ENCODE measurements at places on chromosomes 11 and 22.
A peak's percentile ranks its signal among the peaks of the same experiment; 100 is the strongest.

DNA sequence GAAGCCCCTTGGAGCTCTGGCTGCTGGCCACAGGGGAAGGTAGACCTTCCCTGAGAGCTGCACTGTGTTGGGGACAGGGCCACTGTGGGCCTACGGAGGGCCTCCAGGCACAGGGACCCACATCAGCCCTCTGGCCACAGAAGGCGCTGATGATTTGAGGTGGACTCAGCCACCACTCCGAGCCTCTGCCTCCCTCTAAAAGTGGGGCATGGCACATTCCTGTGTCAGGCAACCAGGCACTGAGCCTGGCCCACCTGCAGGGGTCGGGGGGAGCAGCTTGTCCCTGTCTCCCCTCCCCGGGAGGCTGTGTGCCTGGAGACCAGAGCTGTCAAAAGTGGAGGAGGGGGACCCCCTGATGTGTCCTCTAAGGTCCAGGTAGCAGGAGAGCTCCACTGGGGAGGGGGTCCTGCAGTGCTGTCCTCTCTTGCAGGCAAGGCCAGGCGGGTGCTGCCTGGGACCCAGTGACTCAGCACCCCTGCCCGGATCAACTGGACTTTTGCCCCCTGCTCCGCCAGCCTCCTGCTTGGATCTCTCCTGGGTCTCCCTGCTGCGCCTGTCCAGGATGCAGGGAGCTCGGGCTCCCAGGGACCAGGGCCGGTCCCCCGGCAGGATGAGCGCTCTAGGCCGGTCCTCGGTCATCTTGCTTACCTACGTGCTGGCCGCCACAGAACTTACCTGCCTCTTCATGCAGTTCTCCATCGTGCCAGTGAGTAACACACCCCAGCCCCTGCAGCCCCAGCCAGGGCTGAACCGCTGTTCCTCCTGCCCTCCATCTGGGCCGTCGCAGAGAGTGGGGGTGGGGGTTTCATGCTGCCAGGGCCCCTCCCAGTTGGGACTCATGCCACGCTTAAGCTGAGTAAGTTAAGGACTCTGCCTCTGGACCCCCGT lies 17.5 kb upstream of the CDKN1C start:
- DNase-seq, result no peak

- DNase-seq, result peak; percentile 42
These were observed 21.8 kb downstream of the CACNA1I start for GRCh38 chr22:39592081-39593065.

DNA sequence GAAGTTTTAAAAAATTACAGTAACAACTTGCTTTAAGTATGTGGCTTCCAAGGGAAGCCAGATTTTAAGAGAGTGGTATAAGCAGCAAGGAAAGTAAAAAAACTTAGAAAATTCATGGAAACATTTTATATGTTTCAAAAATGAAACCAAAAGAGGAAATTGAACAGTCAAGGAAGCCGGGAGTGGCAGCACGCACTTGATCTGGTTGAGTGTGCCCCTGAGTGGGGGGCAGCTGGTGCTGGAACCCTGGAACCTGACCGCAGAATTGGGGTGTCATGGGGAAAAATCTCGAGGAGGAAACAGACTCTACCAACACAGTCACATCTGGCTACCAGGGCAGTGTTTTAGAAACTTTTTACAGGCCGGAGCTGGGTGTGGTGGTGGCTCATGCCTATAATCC lies 14.0 kb downstream of the MICALL1 start:
- DNase-seq, result no peak

- DNase-seq, result no peak
These were observed 4.6 kb downstream of the PRR5L start for GRCh38 chr11:36300650-36301049.

DNA sequence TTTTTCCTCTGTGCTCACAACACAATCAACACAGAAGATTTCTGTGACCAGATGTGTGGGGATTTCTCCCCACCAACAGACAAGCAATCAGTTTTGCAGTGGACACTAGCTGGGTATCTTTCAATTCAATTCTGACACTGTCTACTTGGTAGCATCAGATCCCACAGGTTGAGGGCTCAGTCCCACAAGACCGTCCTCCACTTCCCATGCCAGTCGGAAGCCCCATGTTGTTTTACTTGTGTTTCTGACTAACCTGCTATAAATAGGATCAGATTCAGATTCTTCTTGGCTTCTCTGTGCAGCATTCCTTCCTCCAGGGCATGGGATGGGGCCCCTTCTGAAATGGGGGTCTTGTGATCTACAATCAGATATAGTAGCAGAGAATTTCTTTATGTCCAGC lies 19.6 kb downstream of the ACER3 start:
- no peak for DNase-seq

GRCh38 chr22:31496735-31497146 lies 405 bp downstream of the SFI1 start:
- DNase-seq, result peak; percentile 18

DNA sequence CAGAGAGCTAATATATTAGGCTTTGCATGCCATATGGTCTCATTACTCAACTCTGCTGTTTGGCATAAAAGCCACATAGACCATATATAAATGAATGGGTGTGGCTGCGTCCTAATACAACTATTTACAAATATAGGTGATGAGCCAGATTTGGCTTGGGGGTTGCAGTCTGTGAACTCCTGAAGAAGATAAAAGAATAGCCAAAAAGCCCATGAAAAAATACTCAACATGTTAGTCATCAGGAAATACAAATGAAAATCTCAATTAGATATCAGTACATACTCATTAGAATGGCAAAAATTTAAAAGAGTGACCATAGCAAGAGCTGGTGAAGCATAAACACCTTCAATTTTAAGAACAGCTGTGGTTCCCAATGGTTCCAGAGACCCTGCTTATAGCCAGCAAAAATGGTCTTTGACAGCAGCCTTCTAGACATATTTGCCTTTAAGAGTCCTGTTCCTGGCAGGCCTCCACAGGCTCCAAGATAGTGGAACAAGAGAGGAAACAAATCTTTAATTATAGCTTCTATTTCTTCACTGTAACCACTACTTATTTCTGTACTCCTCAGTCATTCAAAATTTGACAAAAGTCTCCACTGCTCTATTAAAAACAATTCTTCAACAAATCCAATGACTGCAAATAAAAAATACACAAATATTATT lies 16.1 kb downstream of the C2CD3 start:
- DNase-seq, result no peak

DNA sequence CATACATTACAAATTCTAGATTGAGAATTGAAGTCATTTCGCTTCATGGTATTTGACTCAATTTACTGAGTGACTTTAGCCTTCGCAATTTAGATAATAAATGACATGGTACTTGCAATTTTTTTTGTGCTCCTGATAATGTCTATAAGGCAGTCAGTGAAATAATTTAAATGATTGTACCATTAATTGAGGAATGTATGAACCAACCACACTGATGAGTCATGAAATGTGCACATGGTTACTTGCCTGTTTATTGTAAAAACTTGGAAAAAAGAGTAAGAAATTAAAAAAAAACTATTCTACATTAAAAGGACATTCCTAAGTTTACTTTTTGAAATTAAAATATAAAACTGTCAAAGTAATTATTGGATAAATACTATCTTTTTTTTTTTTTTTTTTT lies 43.3 kb downstream of the DNAJC24 start:
- no peak for DNase-seq

DNA sequence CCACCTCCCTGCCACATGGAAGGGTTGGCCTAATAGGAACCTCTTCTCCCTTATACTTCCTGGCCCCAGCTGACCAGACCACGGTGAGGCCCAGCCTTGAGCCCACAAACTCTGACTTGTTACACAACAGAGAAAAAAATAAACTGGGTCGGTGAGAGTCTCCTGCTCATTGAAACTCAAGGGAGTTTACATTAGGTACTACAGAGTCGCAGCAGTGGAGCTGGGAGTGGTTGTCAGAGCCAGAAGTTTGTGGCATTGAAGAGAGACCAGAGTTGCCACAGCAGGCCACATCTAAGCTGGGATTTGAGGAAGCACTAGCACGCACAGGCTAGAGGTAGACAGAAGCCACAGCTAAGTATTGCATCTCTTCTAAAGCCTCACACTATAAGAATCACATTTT lies 296.2 kb downstream of the DDX10 start:
- no peak for DNase-seq

GRCh38 chr11:93059117-93059957 lies 89.9 kb downstream of the MTNR1B start:
- DNase-seq, result no peak

GRCh38 chr11:29629286-29629685 lies 387.5 kb downstream of the KCNA4 start:
- DNase-seq, result peak; percentile 41

DNA sequence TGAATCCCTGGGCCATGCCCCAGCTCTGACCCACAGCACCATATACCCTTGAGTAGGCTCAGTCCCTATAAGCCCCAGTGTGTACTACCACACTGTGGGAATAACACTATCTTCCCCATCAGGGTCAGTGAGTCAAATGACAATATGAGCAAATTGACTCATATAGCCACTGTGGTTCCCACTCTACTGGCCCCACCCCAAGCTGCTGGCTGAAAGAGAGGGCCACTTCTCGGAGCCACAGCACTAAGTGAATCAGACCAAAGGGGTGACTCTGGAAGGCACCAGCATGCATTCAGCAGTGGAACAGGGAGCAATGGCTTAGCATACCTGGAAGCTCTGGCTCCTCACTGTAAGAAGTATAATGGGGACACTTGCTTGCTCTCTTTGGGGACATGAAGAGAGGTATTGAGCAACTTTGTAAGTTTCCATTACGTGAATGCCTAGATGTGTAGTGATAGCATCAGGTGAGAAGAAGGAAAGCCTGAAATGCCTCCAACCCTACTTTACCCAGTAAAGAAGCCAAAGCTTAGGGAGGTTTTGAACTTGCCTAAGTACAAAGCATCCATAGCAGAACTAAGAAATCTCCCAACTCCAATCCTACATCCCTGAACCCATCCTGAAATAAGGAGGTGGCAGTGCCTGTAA lies 13.5 kb downstream of the CD59 start:
- DNase-seq, result peak; percentile 87

DNA sequence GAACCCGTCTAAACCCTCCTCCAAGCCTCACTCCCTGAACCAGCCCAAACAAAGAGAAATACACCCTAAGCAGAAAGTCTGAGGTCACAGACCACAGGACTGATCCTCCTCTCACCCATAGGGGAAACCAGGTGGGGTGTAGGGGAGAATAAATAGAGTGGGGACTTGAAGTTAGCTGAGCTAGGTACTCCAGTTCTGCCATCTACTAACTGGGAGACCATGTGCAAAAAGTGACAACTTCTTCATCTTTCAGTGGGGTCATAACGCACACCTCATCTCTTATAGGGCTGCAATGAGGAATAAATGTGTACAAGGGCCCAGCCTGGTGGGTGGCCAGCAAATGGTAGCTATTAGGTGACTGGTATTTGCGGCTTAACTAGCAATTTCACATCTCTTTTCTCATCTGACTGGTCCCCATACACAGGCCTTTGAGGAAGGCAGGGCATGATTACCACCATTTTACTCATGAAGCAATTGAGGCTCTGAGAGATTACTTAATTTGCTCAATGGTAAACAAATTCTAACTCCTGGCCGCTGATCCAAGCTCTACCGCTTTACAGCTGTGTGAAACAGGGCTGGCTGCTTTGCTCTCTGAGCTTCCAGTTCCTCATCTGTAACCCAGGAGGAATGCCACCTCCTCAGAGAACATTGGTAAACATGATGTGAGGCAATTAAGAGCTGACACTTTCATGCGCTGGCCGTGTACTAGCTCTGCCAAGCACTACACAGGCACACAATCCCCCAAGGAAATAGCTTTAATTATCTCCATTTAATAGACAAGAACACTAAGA lies 16.6 kb downstream of the TBC1D10A start:
- peak; percentile 84 for DNase-seq

DNA sequence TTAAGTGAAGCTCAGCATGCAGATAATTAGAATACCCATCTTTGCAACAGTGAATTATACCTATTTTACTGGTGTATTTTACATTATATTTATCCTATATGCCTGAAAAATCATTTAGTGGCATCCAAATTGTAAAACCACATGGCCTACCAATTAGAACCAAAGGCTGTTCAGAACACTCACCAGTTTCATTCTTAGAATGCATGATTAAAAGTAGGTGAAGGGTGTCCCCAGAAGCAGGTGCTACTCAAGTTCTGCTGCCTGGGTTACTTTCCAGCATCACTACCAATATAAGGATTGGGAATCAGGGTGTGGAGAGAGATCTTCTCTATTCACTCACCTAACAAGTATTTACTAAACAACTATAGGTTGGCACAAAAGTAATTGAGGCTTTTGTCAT lies 103.3 kb downstream of the SGSM3 start:
- DNase-seq, result no peak

DNA sequence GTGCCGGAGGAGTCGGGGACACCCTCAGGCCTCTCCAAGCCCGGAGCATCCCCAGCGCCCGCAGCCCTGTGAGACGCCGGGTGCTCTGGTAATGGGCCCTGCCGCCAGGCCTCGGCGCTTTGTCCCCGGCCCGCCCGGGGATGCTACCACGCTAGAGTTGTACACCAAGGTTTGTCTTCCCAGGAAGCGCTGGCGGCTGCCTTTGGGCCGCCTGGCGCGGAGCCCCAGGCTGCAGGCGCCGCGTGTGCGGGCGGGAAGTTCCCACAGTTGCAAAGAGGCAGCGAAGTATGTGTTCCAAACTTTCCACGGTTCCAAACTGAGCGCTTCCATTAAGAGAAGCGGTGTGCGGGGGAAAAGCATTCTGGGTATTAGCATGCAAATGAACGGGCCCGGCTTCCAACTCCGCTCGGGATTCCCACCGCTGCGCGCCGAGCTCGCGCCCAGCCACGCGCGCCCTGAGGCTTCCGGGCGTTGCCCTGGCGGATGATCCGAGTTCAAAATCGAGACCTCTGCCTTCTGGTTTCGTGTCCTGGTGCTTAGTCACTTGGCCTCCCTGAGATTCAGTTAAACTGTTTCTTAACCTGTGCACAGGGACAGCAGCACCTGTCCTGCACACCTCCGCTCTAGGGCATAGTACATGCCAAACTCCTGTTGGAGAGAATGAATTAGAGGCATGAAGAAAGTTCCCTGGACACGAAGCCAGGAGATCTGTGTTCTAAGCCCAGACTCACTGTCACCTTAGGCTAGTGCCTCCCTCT lies 1.3 kb upstream of the PATZ1 start:
- peak; percentile 97 for DNase-seq

DNA sequence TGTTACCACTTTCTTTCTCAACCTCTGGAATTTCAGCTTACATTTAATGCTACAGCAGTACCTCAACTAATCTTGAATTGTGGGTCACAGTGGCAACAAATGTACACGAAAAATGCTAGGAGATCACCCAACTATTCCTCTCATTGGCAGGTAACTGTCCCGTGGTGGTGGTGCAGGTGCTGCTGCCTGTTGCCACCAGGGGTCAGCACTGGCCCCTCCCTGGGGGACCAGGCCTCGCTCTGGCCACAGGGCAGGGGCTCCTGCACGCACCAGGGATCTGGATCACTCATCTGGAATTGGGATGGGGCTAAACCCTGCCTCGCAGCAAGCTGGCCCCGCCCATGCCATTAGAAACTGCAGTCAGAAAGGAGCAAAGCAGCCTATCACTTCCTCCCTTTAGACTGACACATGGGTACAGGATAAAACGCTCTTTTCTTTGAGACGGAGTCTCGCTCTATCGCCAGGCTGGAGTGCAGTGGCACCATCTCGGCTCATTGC lies 6.9 kb upstream of the POLDIP3 start:
- peak; percentile 79 for DNase-seq

GRCh38 chr11:101729406-101730078 lies 145.7 kb upstream of the TRPC6 start:
- no peak for DNase-seq
